ENCODE measurements at places on chromosomes 6 and 20. TPM values are rescaled to one million over a fixed set of nuclear protein-coding genes. Genes with fewer than 3 reads are reported as not detected.
A peak's percentile ranks its signal among the peaks of the same experiment; 100 is the strongest.

ANGPT4 gene
- 0.12 TPM for total RNA-seq

DSN1 gene
- total RNA-seq = 6.1 TPM

GPLD1 gene
- total RNA-seq = 0.75 TPM

BMP2 gene
- total RNA-seq = 9.2 TPM

DNA sequence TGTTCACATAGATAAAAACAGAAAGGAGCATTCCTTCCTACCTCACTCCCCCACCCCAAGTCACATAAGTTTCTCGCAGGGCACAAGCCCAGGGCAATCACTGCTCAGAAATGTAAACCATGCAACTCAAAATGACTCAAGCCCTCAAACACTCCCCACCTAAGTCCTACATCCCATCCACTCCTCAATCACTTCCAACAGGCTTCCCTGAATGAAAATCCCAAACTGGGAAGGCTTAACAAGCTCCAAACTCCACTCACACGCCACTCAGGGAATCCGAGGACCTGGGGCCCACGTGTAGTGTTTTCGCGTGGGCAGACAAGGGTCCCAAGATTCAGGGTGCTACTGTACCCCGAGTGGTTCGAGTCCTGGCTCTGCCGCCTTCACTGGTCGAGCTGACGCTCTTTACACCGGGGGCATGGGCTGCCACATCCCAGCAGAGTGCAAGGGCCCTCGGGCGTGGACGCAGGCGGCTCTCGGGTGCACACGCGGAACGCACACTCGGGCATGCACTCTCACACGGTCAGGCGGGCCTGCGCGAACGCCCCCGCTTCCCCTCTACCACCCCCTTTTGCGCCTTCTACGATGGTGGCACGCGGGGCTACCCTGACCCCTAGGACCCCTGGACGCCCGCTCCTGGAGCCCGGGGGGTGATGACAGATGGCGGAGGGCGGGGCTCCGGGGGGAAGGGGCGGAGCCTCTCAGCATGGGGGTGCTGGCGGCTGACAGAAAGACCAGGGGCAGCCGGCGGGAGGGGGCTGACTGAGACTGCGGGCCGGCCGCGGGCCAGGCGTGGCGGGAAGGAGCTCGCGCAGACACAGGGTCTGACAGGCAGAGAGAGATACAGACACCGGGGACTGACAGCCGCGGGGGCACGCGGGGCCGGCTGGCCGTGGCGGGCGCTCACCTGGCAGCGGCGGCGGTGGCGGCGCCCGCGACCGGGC, 657 bp downstream of the ZHX3 start:
- H3K36me3 ChIP-seq = peaks cover 7% of the 10 kb centered on the region
- peak overlapping the region; percentile 77 for H3K4me3 ChIP-seq
- peak; percentile 93 for DNase-seq
- H3K27me3 ChIP-seq = no peaks in the 10 kb centered on the region
- H3K27ac ChIP-seq = peak overlapping the region; percentile 99
- H3K4me1 ChIP-seq = peaks cover 14% of the 10 kb centered on the region

GRCh38 chr6:80449726-80450125, 343.3 kb downstream of the BCKDHB start:
- DNase-seq = no peak
- no peaks in the 10 kb centered on the region for H3K27me3 ChIP-seq
- H3K4me3 ChIP-seq = no peak overlapping the region
- no peaks in the 10 kb centered on the region for H3K36me3 ChIP-seq
- H3K4me1 ChIP-seq = peaks cover 12% of the 10 kb centered on the region
- H3K27ac ChIP-seq = no peak overlapping the region

GRCh38 chr20:25051386-25052155, 6.4 kb downstream of the ACSS1 start:
- H3K4me1 ChIP-seq = peaks cover 3% of the 10 kb centered on the region
- H3K36me3 ChIP-seq = no peaks in the 10 kb centered on the region
- peaks cover 28% of the 10 kb centered on the region for H3K27me3 ChIP-seq
- H3K4me3 ChIP-seq = no peak overlapping the region

DNA sequence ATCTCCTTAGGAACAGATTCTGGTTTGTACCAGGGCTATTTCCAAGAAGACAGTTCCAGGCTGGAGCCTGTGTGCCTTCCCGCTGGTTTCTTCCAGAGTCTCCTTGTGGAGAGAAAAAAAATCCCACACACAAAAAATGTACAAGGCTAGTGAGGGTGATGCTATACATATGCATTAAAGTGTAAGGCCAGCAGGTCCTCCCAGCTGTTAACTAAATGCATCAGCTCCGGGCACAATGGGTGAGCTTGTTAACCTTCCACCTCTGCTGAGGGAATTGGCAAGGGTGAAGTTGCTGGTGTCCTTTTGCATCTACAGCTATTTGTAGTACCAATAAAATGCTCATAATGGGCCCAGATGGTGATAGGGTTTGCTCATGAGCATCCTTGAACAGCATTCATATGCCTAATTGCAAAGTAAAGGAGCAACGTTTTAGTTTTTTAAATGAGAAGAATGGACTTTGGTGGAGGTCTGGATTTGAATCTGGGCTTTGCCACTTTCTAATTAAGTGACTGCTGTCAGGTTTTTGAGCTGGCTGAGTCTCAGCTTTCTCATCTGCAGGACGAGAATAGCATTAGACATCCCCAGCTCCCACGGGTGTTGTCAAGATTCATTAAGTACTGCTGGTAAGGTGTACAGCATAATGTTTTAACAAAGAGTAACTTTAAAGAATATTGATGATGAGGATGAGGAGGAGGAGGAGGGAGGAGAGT, 361.8 kb downstream of the QKI start:
- no peaks in the 10 kb centered on the region for H3K36me3 ChIP-seq
- H3K27me3 ChIP-seq = no peaks in the 10 kb centered on the region
- H3K4me1 ChIP-seq = no peaks in the 10 kb centered on the region
- no peak for DNase-seq

DNA sequence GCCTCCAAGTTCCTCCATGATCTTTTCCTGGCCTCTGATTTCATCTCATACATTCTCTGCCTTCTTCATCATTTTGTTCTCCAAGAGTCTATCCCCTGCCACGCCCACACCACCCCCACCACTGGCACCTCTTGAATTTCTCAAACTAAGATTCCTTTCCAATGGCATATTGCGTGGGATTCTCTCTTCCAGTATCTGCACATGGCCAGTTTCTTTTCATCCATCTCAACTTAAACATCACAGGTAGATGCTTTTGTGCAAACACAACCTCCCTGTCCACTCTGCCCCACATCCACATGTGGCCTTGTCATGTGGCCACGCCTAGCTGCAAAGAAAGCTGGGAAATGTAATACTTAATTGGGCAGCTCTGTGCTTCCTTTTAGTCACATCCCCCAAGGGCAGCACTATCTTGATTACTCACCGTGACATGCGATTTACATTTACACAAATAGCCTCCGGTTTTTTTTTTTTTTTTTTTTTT, 33.4 kb upstream of the ZMYND8 start:
- H3K27ac ChIP-seq = peak overlapping the region; percentile 66
- DNase-seq = peak; percentile 67
- no peaks in the 10 kb centered on the region for H3K27me3 ChIP-seq
- H3K36me3 ChIP-seq = no peaks in the 10 kb centered on the region
- no peak overlapping the region for H3K4me3 ChIP-seq

DNA sequence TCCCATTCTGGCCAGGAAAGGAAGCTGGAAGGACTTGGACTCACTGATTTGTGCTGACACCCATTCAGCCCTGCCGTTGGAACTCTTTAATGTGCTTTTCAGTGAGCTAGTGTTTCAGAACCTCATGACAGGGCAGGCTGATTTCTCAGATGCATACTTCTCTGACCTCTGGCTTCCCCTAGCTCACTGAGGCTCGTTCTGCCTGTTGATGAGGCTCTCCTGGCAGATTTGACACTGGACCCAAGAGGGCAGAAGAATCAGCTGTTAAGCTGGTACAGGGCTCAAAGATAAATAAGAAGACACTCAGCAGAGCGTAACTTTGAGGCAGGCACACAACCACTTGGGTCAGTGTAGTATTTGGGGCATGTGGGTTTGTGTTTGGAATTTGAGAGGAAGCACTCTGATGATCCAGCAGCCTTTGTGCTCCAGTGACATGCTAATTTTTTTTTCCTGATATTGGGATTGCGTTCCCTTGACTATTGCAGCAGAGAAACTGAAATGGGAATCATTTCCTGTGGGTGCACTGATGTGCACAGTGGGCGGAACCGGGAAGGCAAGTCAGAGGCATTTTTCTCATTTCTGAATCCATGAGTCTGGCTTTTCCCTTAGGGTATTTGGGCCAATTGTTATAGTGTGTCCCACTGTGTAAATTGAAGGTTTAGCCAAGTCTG, 80.2 kb downstream of the CARMIL1 start:
- H3K27ac ChIP-seq = no peak overlapping the region
- peak; percentile 85 for DNase-seq
- no peaks in the 10 kb centered on the region for H3K36me3 ChIP-seq
- peak overlapping the region; percentile 12 for H3K4me3 ChIP-seq

DNA sequence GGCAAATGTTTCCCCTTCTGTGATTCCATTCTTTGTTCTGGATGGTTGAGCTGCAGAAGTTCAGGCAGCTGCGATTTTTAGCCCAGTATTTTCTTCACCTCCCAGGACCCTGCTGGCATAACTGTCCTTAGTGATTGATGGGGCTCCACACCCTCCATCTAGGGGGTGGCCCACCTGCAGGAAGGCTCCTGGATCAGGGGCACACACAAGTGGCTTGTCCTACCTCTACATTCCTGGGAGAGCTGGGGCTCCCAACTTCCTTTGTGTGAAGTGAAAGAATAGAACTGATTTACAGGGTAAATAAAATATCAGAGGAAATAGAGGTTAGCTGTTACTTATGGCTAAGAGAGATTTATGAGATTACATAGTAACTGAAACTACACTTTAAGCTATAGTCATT, 129.5 kb upstream of the MAP3K7 start:
- DNase-seq = no peak
- H3K36me3 ChIP-seq = no peaks in the 10 kb centered on the region
- no peaks in the 10 kb centered on the region for H3K27me3 ChIP-seq
- no peak overlapping the region for H3K27ac ChIP-seq

DNA sequence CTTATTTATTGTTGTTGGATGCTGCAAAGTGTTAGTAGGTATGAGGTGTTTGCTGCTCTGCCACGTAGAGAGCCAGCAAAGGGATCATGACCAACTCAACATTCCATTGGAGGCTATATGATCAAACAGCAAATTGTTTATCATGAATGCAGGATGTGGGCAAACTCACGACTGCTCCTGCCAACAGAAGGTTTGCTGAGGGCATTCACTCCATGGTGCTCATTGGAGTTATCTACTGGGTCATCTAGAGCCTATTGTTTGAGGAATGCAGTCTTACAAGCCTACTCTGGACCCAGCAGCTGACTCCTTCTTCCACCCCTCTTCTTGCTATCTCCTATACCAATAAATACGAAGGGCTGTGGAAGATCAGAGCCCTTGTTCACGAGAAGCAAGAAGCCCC, 12.1 kb downstream of the MICB start:
- DNase-seq = no peak
- peaks cover 8% of the 10 kb centered on the region for H3K4me1 ChIP-seq
- H3K27me3 ChIP-seq = no peaks in the 10 kb centered on the region
- H3K36me3 ChIP-seq = peaks cover 10% of the 10 kb centered on the region

GRCh38 chr20:56788041-56788670, 159.1 kb downstream of the TFAP2C start:
- H3K4me3 ChIP-seq = peak overlapping the region; percentile 7
- no peaks in the 10 kb centered on the region for H3K27me3 ChIP-seq
- peak; percentile 96 for DNase-seq
- no peaks in the 10 kb centered on the region for H3K36me3 ChIP-seq
- H3K27ac ChIP-seq = peak overlapping the region; percentile 89
- peaks cover 17% of the 10 kb centered on the region for H3K4me1 ChIP-seq

- H3K4me3 ChIP-seq = no peak overlapping the region
- H3K27me3 ChIP-seq = no peaks in the 10 kb centered on the region
- no peaks in the 10 kb centered on the region for H3K4me1 ChIP-seq
- H3K36me3 ChIP-seq = no peaks in the 10 kb centered on the region
These were observed 156.5 kb upstream of the INSM1 start for GRCh38 chr20:20211274-20211987.

GRCh38 chr6:25171301-25171700, 107.9 kb upstream of the CARMIL1 start:
- no peak overlapping the region for H3K4me3 ChIP-seq
- no peaks in the 10 kb centered on the region for H3K27me3 ChIP-seq
- no peak overlapping the region for H3K27ac ChIP-seq
- no peaks in the 10 kb centered on the region for H3K36me3 ChIP-seq

GRCh38 chr6:164185471-164185871, 771.0 kb downstream of the QKI start:
- H3K4me3 ChIP-seq = no peak overlapping the region
- DNase-seq = no peak
- no peaks in the 10 kb centered on the region for H3K36me3 ChIP-seq
- H3K4me1 ChIP-seq = no peaks in the 10 kb centered on the region

DNA sequence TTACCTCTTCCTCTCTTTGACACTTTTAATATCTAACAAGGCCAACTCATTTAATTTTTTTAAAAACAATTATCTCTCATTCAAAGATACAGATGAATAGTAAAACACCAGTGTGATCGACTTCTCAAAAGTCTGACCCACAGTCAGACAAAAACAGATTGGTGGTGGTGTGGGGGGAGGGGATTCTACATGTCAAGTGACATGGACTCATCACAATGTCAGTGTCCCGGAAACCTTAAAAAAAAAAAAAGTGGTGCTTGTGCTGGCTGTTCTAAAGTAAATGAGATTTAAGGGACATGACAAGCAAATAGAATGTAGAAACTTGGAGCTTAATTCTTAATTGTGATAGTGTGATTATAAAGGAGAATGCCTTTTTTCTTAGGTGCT, 16.3 kb upstream of the RFPL4B start:
- no peak overlapping the region for H3K27ac ChIP-seq
- DNase-seq = no peak
- H3K4me1 ChIP-seq = peaks cover 14% of the 10 kb centered on the region
- no peaks in the 10 kb centered on the region for H3K27me3 ChIP-seq

GRCh38 chr6:29762781-29763214, 39.6 kb downstream of the HLA-F start:
- DNase-seq = no peak
- no peak overlapping the region for H3K4me3 ChIP-seq
- H3K4me1 ChIP-seq = peaks cover 6% of the 10 kb centered on the region
- H3K27ac ChIP-seq = no peak overlapping the region
- no peaks in the 10 kb centered on the region for H3K27me3 ChIP-seq

DNA sequence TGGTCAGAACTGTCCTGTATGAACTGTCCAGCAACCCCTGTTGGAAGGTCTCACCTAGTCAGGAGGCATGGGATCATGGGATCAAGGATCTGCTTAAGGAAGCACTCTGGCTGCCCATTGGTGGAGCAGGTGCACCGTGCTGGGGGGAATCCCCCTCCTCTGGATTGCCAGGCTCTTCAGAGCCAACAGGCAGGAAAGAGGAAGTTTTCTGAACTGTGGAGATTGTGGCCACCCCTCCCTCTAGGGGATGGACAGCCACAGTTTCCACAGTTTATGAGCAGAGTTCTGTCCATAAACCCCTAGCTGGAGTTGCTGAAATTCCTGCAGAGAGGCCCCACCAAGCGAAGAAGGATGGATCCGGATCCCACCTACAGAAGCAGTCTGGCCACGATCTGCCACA, 13.0 kb upstream of the HLA-DQB1 start:
- H3K4me3 ChIP-seq = no peak overlapping the region
- H3K27ac ChIP-seq = no peak overlapping the region
- no peaks in the 10 kb centered on the region for H3K36me3 ChIP-seq
- H3K4me1 ChIP-seq = no peaks in the 10 kb centered on the region

- no peak overlapping the region for H3K4me3 ChIP-seq
- no peaks in the 10 kb centered on the region for H3K36me3 ChIP-seq
- H3K27me3 ChIP-seq = no peaks in the 10 kb centered on the region
These were observed 175.8 kb upstream of the ARID1B start for GRCh38 chr6:156601152-156602065.

Data from astrocyte (in vitro differentiated cells and primary cell).